Endodermal cell (in vitro differentiated cells): ENCODE measurements at places on chromosomes 12 and 14. TPM values are rescaled to one million over a fixed set of nuclear protein-coding genes. Genes with fewer than 3 reads are reported as not detected.

Gene ACOT4
- 0.45 to 0.97 TPM (median 0.46 TPM) in 3 replicates for total RNA-seq

GRCh38 chr14:50829489-50830043 lies 1.4 kb downstream of the NIN start:
- H3K4me3 ChIP-seq: peak overlapping the region; percentile 43
- no peak for DNase-seq
- peaks cover 92% of the 10 kb centered on the region for H3K27me3 ChIP-seq
- H3K4me1 ChIP-seq: no peaks in the 10 kb centered on the region
- no peaks in the 10 kb centered on the region for H3K36me3 ChIP-seq

Gene OR4K17
- not detected in 3 replicates for total RNA-seq

- H3K4me1 ChIP-seq: peaks cover 4% of the 10 kb centered on the region
- no peaks in the 10 kb centered on the region for H3K27me3 ChIP-seq
- H3K4me3 ChIP-seq: no peak overlapping the region
- H3K27ac ChIP-seq: no peak overlapping the region
- DNase-seq: no peak
- no peaks in the 10 kb centered on the region for H3K36me3 ChIP-seq
Observed at GRCh38 chr14:61887628-61888027, 125.4 kb downstream of the SNAPC1 start.

DNA sequence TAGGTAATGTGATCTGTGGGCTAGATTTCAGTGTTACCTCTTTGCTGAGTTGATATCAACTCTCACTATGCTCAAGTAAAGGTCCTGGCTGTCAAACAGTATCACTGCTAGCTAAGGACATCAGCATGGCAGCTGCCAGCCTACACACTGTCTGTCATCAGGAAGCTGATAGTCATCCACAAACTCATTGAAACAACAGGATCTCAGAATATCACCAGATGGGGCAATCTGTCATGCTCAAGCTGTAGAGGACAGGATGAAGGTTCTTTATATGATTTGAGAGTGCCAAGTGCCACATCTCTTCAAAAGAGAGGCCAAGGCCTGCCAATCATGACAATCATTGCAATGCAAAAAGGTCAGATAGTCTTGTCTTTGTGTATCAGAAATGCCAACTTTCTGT lies 811.5 kb upstream of the SEL1L start:
- no peaks in the 10 kb centered on the region for H3K4me1 ChIP-seq
- H3K27me3 ChIP-seq: no peaks in the 10 kb centered on the region
- H3K36me3 ChIP-seq: no peaks in the 10 kb centered on the region
- no peak overlapping the region for H3K27ac ChIP-seq
- no peak for DNase-seq
- H3K4me3 ChIP-seq: no peak overlapping the region

Gene VEZT
- 201 to 214 TPM (median 206 TPM) in 3 replicates for total RNA-seq

Gene TBPL2
- total RNA-seq: not detected in 3 replicates

Gene TAS2R42
- not detected in 2 replicates for total RNA-seq

GRCh38 chr12:126537961-126538530 lies 1472.8 kb downstream of the AACS start:
- no peaks in the 10 kb centered on the region for H3K36me3 ChIP-seq
- DNase-seq: no peak
- H3K4me3 ChIP-seq: no peak overlapping the region
- H3K4me1 ChIP-seq: no peaks in the 10 kb centered on the region
- H3K27ac ChIP-seq: no peak overlapping the region
- no peaks in the 10 kb centered on the region for H3K27me3 ChIP-seq

GRCh38 chr12:1581973-1582708 lies 12.2 kb downstream of the FBXL14 start:
- peaks cover 87% of the 10 kb centered on the region for H3K27me3 ChIP-seq
- no peak overlapping the region for H3K4me3 ChIP-seq
- peaks cover 22% of the 10 kb centered on the region for H3K4me1 ChIP-seq
- H3K36me3 ChIP-seq: no peaks in the 10 kb centered on the region
- H3K27ac ChIP-seq: no peak overlapping the region
- no peak for DNase-seq

GRCh38 chr14:97709552-97709951 lies 912.4 kb downstream of the VRK1 start:
- H3K4me3 ChIP-seq: no peak overlapping the region
- H3K36me3 ChIP-seq: no peaks in the 10 kb centered on the region
- H3K27ac ChIP-seq: no peak overlapping the region
- DNase-seq: no peak

GRCh38 chr12:76470028-76470939 lies 89.3 kb downstream of the OSBPL8 start:
- no peak overlapping the region for H3K27ac ChIP-seq
- no peaks in the 10 kb centered on the region for H3K27me3 ChIP-seq
- no peaks in the 10 kb centered on the region for H3K36me3 ChIP-seq
- peaks cover 8% of the 10 kb centered on the region for H3K4me1 ChIP-seq
- no peak overlapping the region for H3K4me3 ChIP-seq
- DNase-seq: no peak

Gene ENDOU
- not detected in 3 replicates for total RNA-seq

DNA sequence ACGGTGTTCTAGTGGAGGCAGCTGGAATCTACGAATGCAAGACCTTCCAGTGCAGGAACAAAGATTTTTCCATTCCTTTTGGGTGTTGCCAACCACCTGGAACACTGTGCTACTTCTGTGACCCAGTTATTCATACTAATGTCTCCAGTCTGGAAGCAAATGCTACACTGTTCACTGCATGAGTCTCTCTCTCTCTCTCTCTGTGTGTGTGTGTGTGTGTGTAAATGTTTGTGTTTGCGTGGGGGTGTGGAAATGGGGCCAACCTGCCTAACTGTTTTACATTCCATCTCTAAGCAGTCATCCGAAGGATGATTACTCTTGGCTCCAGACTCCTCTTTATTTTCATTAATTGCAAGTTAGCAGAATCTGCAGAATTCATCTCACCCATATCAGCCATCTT lies 29.9 kb upstream of the YBX3 start:
- H3K27me3 ChIP-seq: no peaks in the 10 kb centered on the region
- no peak overlapping the region for H3K4me3 ChIP-seq
- H3K4me1 ChIP-seq: no peaks in the 10 kb centered on the region
- no peak overlapping the region for H3K27ac ChIP-seq

Gene SGPP1
- total RNA-seq: 10.1 to 20.3 TPM (median 18.4 TPM) in 3 replicates

Gene GPR162
- total RNA-seq: 10.2 and 14.7 TPM in 2 replicates

- H3K36me3 ChIP-seq: no peaks in the 10 kb centered on the region
- no peak overlapping the region for H3K4me3 ChIP-seq
- no peak for DNase-seq
Observed at GRCh38 chr14:92619671-92620456, 106.3 kb downstream of the RIN3 start.

- H3K27ac ChIP-seq: no peak overlapping the region
- no peaks in the 10 kb centered on the region for H3K4me1 ChIP-seq
- H3K4me3 ChIP-seq: no peak overlapping the region
- H3K36me3 ChIP-seq: no peaks in the 10 kb centered on the region
- no peaks in the 10 kb centered on the region for H3K27me3 ChIP-seq
Observed at GRCh38 chr14:89108608-89109007, 284.2 kb downstream of the TTC8 start.

DNA sequence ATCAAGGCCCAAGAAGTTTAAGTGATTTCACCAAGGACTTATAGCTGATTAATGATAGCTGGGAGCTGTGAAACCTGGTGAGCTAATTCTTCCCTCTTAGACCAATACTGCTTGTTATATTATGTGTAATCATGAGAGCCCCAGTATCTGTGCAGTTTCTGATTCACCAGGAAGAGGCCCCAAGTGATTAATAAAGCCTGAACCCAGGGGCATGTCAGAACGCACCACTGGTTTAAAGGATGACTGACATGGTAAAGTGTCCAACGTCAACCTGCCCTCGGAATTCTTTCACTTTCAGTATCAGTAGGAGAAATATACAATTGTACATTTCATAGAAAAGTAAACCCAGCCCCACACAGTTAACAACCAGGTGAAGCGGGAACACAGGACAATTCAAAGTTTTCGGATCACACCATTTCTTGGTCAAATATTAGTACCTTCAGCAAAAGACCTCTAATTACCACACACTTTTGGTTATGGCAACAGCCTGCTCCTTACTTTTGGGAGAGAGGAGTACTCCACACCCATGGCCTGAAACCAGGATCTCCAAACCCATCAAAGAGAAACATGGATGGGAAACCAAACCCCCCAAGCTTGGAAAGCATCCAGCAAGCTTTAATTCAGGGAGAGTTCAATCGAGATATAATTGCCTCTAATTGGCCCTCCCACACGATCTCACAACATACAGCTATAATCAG lies 28.5 kb downstream of the TMCC3 start:
- H3K4me1 ChIP-seq: peaks cover 5% of the 10 kb centered on the region
- peaks cover 4% of the 10 kb centered on the region for H3K27me3 ChIP-seq
- H3K36me3 ChIP-seq: no peaks in the 10 kb centered on the region
- H3K4me3 ChIP-seq: no peak overlapping the region

GRCh38 chr14:57962325-57963035 lies 96.6 kb upstream of the SLC35F4 start:
- no peaks in the 10 kb centered on the region for H3K36me3 ChIP-seq
- H3K27ac ChIP-seq: peak overlapping the region; percentile 90
- peaks cover 10% of the 10 kb centered on the region for H3K27me3 ChIP-seq
- DNase-seq: peak; percentile 91

DNA sequence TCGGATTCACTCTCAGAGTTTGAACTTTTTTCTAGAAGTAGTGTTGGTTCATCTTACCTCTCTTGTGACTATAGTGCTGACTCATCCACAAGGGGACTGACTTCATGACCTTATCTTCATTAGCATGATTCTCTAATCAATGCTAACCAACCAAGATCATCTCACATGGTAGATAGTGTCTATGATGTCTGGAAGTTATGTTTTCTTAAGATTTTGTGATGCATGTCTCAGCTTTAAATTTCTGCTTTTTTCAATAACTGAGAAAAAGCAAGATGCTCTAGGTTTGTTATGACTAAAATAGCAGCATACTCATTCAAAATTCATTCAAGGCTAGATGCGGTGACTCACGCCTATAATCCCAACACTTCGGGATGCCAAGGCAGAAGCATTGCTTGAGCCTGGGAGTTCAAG lies 12.3 kb upstream of the SLC35E3 start:
- no peak for DNase-seq
- peaks cover 87% of the 10 kb centered on the region for H3K36me3 ChIP-seq
- no peak overlapping the region for H3K4me3 ChIP-seq
- H3K27me3 ChIP-seq: no peaks in the 10 kb centered on the region
- H3K4me1 ChIP-seq: no peaks in the 10 kb centered on the region
- no peak overlapping the region for H3K27ac ChIP-seq

- no peak overlapping the region for H3K27ac ChIP-seq
- H3K4me3 ChIP-seq: no peak overlapping the region
- no peak for DNase-seq
- no peaks in the 10 kb centered on the region for H3K27me3 ChIP-seq
- H3K4me1 ChIP-seq: no peaks in the 10 kb centered on the region
- no peaks in the 10 kb centered on the region for H3K36me3 ChIP-seq
Observed at GRCh38 chr12:122942637-122943036, 23.6 kb downstream of the ABCB9 start.
